MCF 10A (cell line): ENCODE measurements at places on chromosomes 4 and X. TPM values are rescaled to one million over a fixed set of nuclear protein-coding genes. Genes with fewer than 3 reads are reported as not detected.

GRCh38 chrX:355329-356050 is 31.2 kb downstream of the PPP2R3B start:
- peaks cover 9% of the 10 kb centered on the region for H3K36me3 ChIP-seq
- H3K27me3 ChIP-seq, result no peaks in the 10 kb centered on the region
- no peak overlapping the region for H3K27ac ChIP-seq
- no peaks in the 10 kb centered on the region for H3K4me1 ChIP-seq

The ANXA5 gene
- total RNA-seq, result 476 and 566 TPM in 2 replicates

The ATP1B4 gene
- total RNA-seq, result not detected in 2 replicates

DNA sequence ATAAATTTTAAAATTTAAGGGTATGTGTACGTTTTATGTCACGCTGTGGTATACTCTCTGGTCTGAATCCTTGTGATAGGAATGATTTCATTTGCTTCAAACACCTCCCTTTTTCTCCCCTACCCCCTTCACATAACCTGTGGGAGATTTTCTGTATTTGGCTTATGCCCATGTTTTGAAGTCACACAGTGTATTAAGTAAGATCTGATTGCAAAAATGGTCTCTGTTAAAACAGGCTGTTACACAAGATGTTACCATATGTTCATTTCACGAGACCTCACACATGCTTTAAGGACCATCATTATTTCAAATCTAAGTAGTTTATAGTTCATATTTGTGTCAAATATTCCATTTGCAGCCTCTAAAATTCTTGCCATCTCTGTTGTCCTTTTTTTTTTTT is 63.5 kb downstream of the TMEM131L start:
- H3K4me3 ChIP-seq, result no peak overlapping the region
- peak; percentile 69 for DNase-seq
- H3K36me3 ChIP-seq, result no peaks in the 10 kb centered on the region
